ENCODE measurements at places on chromosomes 4 and X.

GRCh38 chr4:10577508-10578426 lies 106.8 kb downstream of the CLNK start:
- no peak for DNase-seq

GRCh38 chrX:105468741-105469140 lies 248.2 kb upstream of the TEX13A start:
- DNase-seq, result no peak

- DNase-seq, result no peak
Observed at GRCh38 chrX:77962068-77962902, 7.2 kb downstream of the PGAM4 start.

DNA sequence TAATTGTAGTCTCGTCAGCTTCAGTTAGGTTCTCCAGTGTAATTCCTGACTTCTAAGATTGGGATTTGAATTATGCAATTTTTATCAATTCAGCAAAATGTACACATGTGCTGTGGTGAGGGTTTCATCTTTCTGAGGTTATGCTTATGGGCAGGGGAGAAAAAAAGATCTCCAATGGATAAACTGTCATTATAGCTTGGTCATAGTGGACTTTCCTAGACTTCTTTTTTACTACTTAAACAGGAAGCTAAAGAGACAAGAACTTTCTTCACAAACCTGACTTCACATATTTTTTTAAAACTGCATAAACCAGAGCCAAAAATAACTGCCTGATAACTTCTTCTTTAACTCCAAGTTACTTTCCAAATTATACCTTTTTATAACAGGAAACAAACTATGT lies 21.7 kb upstream of the SPP1 start:
- DNase-seq, result no peak

DNA sequence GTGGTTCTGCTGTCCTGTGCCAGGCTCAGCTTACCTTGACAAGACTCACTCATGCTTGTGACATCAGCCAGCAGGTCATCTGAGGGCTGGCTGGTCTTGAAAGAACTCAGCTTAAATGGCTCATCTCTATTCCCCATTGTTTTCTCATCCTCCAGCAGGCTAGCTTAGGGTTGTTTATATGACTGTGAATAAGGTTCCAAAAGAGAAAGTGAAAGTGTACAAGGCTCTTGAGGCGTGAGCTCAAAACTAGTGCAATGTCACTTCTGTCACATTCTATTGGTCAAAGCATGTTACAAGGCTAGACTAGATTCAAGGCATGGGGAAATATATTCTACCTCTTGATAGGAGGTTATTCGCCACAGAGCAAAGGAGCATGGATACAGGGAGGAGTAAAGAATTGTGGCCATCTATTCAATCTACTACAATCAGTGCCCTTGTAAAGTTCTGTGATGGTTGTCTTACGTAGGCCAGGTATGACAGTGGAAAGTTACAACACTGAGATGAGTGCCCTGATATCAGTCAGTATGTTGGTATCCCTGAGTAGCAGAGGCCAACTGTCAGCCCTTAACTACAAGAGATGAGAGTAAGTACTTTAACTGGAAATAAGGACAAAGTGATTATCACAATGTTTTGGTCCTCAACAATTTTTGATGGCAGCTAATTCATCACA lies 19.8 kb upstream of the TMLHE start:
- no peak for DNase-seq

GRCh38 chr4:158621729-158622128 lies 50.0 kb downstream of the C4orf46 start:
- no peak for DNase-seq

Data from activated CD8-positive, alpha-beta memory T cell treated with anti-CD3 and anti-CD28 coated beads for 1 hour (primary cell).